ENCODE measurements at places on chromosomes 2 and 18.

GRCh38 chr2:235570966-235571692, 77.3 kb downstream of the AGAP1 start:
- DNase-seq: no peak

- DNase-seq: no peak
Observed at GRCh38 chr2:172177581-172177980, 74.9 kb upstream of the DLX2 start.

- no peak for DNase-seq
Observed at GRCh38 chr2:234293973-234294372, 202.9 kb downstream of the ARL4C start.

GRCh38 chr2:42094114-42094513, 46.3 kb downstream of the PKDCC start:
- no peak for DNase-seq

DNA sequence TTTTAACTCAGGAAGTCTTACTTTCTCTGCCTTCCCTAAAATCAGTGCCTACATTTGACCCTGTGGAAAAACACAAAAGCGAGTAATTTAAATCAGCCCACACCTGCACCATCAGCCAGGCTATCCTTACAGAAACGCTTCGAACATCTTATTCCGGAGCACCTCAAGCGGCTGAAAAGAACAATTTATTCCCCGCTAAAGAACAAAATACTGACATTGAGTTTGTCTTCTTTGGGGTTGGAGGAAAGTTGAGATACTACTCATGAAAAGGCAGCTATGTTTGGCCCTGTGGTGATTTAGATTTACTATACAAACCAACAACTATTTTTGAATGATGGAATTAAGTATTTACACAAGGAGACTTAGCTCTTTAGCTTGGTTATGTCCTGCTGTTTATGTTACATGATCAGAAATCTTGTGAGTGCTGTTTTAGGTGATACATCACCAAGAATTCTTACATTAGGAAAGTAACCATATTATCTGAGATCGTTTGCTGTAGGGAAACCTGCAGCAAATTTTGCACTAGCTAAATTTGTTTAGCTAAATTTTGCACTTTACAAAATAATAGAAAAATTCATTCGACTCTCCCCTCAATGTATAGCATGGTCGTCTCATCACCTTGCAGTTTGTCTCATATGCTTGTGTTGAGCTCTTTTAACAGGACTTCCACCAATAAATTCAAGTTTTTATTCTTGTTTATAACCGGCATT, 158.8 kb upstream of the SIX2 start:
- no peak for DNase-seq

DNA sequence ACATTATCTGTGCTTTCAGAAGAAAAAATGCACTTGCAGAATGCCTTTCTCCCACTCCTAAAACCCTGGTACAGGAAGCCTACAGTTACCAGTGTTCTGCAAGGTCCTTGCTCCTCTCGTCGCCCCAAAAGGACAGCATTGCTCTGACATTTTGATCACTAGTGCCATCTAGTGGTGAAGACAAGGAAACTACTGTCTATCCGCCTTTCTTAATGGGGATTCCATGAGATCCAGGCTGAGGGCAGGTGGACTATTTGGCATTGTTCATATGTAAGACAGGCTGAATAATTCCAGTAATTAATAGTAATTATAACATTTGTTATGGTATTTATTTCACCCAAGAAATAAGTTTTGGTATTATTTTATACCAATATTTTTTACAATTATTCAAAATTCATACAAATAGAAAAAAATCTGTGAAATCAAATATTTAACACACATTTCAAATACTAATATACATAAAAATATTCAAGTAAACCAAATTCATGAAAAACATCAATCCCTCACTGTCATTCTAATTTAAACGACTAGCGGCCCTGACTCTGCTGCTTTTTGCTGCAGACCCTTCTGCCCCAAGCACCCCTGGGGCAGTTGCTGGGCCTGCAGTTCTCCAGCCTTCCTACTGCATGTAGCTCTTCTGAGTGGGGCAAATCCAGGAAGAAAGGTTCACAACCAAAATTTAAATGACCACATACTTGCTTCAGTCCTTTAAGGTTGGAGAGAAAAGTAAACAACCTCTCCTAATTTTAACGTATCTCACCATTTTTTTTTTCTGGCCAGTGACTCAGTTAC, 19.0 kb downstream of the TPGS2 start:
- no peak for DNase-seq

GRCh38 chr2:234433201-234433600, 63.7 kb downstream of the ARL4C start:
- no peak for DNase-seq

- DNase-seq: no peak
Observed at GRCh38 chr18:22163416-22164161, 5.8 kb upstream of the GATA6 start.

DNA sequence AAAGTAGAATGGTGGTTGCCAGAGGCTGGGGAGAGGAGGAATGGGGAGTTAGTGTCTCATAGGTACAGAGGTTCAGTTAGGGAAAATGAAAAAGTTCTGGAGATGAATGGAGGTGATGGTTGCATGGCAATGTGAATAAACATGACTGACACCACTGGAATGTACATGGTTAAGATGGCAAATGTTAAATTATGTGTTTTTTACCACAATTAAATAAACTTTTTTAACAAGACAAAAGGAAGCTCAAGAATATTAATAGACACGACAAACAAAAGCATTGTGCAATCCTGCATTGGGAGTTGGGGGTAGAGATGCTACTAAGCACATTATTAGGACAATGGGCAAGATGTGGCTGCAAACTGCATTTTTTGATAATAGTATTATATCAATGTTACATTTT, 147.7 kb downstream of the TWIST2 start:
- DNase-seq: no peak

GRCh38 chr2:168054657-168055056, 192.7 kb downstream of the STK39 start:
- no peak for DNase-seq

GRCh38 chr18:13455960-13456481, 237.5 kb downstream of the LDLRAD4 start:
- peak; percentile 11 for DNase-seq

DNA sequence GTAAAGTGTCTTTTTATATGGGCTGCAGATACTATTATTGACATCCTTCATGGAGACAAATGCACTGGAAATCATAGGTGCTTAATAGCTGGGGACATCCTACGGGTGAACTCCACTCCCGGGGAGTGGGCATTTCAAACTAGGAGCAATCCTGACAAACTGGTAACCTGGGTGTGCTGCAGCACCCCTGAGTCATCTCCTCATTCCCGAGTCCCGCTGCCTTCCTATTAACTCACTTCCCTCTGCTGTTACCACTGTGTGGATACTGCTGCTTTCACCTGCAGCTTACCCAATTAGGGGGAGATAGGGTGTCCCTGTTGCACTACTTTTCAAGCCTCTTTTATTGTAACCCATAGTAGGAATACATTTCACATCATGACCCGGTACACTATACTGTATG, 134.2 kb downstream of the RAPGEF4 start:
- DNase-seq: no peak

GRCh38 chr2:111049792-111050640, 70.7 kb upstream of the BCL2L11 start:
- DNase-seq: no peak

DNA sequence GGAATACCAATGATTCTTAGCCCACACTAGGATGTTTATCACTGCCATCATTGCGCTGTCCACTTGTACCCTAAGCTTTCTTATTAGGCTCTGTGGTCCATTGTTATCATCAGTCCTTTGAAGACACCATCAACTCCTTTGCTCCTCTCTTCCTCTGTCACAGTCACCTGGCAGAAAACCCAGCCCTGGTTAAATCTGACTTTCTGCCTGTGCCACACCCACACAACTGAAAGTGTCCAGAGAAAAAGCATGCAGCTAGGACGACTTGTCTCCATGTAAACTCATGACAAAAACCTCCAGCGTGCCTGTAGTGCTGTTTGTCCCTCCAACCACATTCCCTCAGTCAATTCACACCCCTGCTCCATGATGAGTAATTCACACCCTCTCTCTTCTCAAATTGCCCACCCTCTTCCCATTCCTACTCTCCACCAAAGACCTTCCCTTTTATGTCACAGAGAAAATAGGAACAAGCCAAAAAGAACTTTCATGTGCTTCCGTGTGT, 297.4 kb upstream of the MGAT5 start:
- no peak for DNase-seq

DNA sequence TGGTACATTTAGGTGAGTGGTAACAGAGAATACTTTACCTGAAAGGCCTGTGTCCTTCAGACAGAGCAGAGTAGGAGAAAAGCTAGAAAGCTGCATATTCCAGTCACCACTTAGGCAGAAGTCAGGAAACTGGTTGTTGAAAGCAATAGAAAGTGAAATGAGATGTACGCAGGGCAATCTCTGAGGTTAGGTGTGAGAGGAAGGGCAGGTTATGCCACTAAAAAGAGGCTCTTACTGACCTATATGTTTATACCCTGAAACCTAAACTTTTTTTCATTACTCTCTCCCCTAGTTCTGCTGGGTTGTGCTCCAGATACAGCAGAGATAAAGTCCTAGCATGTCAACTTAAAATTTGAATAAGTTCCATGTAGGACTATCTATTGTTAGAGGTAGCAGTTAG, 93.5 kb downstream of the COX7A2L start:
- DNase-seq: no peak

GRCh38 chr2:109295781-109296117, 166.7 kb downstream of the SH3RF3 start:
- DNase-seq: no peak

GRCh38 chr18:49707599-49707998, 105.7 kb downstream of the ACAA2 start:
- no peak for DNase-seq

GRCh38 chr2:240363746-240364581, 71.5 kb upstream of the GPC1 start:
- no peak for DNase-seq

GRCh38 chr18:21820033-21820810, 79.6 kb downstream of the MIB1 start:
- DNase-seq: no peak

DNA sequence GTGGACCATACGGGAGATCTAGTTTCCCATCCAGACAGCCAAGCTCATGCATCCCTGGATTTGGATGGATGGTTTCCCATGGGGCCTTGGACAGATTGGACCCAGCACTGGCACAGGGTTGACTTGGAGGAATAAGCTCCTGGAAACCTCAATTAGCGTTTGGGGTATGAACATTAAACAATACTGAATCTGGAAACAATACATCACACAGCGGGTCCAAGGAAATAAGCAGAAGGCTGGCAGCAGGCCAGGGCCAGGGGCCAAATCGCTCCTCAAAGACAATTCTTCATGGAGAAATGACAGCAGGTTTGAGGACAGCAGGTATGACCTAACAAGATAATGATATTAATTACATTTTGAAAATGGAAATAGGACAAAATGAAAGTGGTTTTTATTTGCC, 540.6 kb downstream of the RIT2 start:
- DNase-seq: no peak

DNA sequence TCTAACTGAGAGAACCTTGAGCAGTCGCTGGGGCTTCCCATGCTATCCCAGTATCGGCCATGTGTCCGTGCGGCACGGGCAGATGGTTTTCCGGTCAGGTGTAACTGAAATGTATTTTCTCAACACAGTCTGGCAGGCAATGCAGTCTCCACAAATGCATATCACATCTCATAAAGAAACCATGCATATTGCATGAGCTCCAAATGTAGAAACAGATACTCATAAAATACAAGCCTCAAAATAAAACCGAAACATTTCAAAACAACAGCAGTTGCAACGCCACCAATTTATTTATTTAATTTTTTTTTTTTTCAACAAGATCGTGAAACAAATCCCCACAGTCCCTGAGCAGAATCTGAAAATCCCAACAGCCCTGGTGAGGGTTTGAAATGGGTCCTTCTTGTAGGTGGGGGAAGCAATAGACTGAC, 299.4 kb downstream of the LPIN1 start:
- DNase-seq: no peak

- no peak for DNase-seq
Observed at GRCh38 chr2:27992787-27993401, 102.4 kb downstream of the BABAM2 start.

GRCh38 chr2:28327581-28327955, 65.1 kb upstream of the FOSL2 start:
- no peak for DNase-seq

DNA sequence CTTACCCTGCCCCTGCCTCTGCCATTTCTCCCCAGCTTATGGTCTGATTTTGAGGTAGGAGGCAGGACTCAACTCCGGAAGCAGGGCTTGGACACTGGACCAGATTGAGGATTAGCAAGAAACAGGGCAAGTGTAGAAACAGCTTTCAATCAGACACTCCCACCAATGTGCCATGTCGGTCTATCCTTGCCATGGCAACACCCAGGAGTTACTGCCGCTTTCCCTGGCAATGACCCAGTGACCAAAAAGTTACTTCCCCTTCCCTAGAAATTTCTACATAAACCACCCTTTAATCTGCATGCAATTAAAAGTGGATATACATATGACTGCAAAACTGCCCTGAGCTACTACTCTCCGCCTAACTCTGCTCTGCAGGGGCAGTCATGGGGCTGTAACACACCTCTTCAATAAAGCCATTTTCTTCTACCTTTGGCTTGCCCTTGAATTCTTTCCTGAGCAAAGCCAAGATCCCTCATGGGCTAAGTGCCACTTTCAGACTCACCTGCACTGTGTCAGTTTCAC, 156.7 kb downstream of the LPIN1 start:
- DNase-seq: no peak

DNA sequence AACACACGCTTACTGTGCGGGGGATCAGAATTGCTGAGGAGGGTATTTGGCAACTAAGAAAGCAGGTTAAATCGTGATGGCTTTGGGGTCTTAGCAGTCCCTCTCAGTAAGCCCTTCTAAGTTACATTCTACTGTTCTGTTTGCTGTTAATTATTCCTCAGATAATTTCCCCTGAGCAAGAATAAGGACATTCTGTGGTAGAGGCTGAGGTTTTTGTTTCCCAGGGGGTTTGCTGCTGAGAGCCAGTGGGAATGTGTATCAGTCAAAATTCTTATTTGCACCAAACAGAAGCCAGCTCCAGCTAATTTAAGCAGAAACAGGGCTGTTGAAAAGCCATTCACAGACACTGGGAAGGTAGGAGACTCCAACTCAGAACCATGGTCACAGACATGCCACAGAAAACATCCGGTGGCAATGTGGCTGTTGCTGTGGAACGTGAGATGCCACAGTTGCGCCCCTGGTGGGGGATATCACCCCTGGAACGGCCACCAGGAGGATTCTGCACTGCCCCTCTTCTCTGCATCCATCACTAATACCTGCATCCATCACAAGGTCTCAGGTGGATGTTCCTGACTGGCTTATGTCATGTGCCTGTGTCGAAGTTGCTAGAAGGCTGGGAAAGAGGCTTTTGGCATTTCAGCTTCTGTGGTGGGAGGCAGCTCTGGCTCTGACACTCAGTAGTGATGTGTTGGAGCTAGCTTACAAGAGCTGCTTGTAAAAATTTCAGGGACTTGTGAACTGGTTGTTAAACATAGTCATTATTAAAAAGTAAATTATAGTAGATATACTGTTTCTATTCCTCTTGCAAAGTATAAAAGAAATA, 23.2 kb downstream of the SLC4A3 start:
- no peak for DNase-seq

- no peak for DNase-seq
Observed at GRCh38 chr2:174025271-174026121, 60.3 kb upstream of the SP3 start.

- DNase-seq: no peak
Observed at GRCh38 chr2:215436705-215437565, 1.1 kb upstream of the FN1 start.

- DNase-seq: no peak
Observed at GRCh38 chr2:162007447-162008040, 66.5 kb downstream of the DPP4 start.
